Activated naive CD4-positive, alpha-beta T cell treated with anti-CD3 and anti-CD28 coated beads, Interleukin-2, amount 50 U/mL, for 16 hours (primary cell): ENCODE measurements at places on chromosomes 1 and 21.
A peak's percentile ranks its signal among the peaks of the same experiment; 100 is the strongest.

- no peak for DNase-seq
These were observed 7.4 kb downstream of the DCST2 start for GRCh38 chr1:155026154-155026553.

- peak; percentile 77 for DNase-seq
These were observed 33.8 kb upstream of the MPZL1 start for GRCh38 chr1:167687919-167688519.

- DNase-seq: no peak
These were observed 53.0 kb downstream of the HMCN1 start for GRCh38 chr1:185787238-185787637.

DNA sequence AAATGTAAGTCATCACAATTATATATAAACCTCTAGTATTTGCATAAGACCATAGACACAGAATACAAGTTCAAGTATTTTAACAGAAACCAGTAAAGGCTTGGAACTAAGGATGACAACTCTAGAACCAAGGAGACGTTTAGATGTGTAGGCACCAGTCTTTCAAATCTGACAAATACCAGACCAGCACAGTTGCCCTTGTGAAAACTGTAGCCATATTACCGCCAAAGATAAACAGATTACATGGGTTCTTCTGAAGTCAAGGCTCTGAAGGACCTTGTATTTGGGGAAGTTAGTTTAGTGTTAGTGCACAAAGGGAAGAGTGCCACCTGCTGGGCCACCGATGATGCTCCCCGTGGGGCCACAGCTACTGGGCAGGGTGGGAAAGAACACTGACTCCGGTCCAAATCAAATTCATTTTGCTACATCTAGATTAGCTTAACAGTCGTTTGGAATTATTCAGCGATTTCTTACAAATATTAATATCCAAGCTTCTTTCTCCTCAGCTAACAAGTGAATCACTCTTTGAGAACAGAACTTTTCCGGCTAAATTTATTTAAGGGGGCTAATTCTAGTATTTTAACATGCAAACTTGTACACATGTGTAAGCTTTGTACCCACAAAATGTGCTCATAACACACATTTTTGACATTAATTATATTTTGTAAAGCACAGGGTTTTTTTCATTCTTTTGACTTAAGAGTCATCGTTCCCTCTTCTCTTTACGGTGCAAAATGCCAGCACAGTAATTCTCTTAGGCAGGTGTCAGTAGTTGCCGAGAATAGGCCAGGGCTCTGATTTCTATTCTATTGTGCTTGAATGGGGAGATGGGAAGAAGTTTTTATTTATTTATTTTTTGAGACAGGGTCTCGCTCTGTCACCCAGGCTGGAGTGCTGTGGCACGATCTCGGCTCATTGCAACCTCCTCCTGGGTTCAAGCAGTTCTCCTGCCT is 8.0 kb upstream of the NIBAN1 start:
- peak; percentile 73 for DNase-seq

GRCh38 chr21:45886610-45887026 is 95.0 kb upstream of the COL6A1 start:
- DNase-seq: peak; percentile 25

DNA sequence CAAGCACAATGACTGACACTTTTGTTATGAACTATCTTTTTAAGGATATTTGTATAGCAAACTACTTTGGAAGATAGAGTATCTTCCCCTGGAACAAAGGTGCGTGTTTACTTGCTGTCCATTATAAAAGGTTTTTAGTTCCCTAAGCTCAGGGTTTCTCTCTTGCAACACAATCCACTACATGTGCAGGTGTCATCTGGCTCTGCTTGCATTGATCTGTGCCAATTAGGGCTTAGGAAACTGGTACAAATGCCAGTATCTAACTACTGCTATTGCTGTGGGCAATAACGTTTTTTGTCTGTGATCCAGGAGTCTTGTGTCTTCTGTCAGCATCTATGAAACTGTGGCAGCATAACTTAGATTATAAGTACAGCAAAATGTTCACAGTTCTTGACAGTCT is 68.3 kb upstream of the ABCD3 start:
- no peak for DNase-seq

DNA sequence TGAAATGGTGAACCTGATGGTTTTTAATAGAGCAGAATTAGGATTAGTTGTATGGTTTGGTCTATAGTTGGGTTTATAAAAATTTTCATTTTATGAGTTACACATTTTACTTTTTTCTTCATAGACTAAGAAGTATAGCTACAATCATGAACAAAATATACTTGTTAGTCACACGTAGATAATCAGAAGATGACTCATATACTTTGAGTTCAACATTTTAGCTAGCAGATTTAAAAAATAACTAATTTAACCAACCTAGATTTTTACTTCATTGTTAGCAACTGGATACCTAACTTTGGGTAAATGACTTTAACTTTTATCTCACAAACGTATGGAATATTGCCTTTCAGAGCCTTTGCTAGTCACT is 27.9 kb downstream of the MORC3 start:
- DNase-seq: no peak

- DNase-seq: no peak
These were observed 165.1 kb upstream of the SNX7 start for GRCh38 chr1:98496256-98496995.

- no peak for DNase-seq
These were observed 50.2 kb upstream of the TIAM1 start for GRCh38 chr21:31394309-31394708.

DNA sequence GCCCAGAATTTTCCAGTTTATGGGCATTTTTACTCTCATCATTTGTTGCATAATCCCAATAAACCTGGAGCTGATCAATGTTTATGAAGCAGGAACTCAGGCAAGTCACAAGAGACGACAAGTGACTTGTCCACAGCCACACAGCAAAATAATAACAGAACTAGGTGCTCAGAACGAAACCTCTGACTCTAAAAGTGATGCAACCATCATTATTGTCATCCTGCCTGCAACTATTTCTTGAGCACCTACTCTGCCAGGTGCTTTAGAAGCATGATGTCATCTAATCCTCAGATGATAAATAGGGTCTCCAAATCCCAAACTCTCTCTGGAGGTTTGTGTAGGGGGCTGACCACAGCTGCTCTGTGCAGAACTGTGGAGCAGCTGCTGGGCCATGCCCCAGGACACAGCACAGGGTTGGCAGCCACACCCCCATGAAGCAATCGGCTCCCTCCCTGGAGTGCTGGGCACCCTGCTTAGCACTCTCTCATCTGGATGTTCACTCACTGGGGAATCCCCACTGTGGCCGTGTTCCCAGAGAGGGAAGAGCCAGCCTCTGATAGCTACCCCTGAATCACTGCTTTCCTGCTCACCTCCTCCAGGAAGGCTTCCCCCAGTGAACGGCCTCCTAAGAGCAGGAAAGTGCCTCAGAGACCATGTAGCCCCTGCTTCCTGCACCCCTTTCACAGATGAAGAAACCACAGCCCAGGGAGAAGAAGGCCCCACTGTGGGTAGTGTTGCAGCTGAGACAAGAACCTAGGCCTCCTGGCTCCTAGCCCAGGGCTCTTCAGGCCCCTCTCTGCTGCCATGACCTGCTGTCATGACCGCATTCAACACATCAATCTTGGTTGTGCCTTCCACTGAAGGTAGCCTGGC is 2.1 kb downstream of the TTC22 start:
- DNase-seq: peak; percentile 32

DNA sequence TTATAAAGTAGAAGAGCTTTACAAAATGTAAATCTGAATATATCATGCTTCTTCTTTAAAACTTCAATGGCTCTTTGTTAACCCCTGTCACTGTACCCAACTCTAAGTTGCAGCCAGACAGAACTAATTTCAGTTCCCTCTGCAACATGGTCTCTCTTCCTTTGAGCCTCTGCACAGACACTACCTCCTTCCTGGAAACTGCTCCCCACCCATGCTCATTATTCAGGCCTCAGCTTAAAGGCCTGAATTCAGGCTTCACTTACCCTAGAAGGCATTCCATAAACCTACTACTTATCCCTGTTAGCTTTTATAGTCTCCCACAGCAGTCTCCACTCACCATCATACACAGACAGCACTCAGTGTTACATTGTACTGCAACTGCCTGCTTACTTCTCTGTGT is 2.6 kb upstream of the EEIG2 start:
- DNase-seq: no peak

- DNase-seq: peak; percentile 85
These were observed 34.4 kb downstream of the COL18A1 start for GRCh38 chr21:45439161-45439872.

- no peak for DNase-seq
These were observed 35.3 kb upstream of the FCER1A start for GRCh38 chr1:159266832-159267231.

- no peak for DNase-seq
These were observed 35.4 kb upstream of the USP24 start for GRCh38 chr1:55250399-55251075.

- DNase-seq: no peak
These were observed 43.4 kb downstream of the IGSF5 start for GRCh38 chr21:39788383-39788782.

DNA sequence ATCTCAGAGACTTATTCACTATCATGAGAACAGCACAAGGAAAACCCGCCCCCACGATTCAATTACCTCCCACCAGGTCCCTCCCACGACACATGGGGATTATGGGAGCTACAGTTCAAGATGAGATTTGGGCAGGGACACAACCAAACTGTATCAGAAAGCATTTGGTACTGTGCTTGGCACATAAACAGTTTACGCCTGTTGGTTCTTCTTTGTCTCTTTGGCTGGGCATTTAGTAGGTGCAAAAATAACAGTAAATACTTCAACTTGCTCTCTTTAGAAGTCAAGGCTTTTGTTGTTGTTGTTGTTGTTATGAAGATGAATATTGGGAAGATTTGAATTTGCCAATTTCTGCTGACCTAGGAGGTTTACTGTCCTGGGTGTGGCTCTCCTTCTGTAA is 175.4 kb upstream of the IGSF21 start:
- DNase-seq: no peak

- no peak for DNase-seq
These were observed 59.7 kb upstream of the IGSF5 start for GRCh38 chr21:39685236-39685635.

DNA sequence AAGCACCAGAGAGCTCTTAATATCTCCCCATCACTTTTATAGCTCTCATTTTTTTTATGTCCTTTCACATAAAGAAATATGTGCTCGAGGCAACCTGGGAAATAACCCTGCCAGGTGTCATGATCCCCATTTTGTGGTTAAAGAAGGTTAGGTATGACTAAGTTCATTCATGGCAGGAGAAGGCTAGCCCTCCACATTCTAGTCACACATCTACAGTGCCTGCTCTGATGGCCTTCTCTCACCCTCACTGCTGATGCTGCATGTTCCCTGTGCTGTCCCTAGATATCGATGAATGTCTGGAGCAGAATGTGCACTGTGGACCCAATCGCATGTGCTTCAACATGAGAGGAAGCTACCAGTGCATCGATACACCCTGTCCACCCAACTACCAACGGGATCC is 187.5 kb downstream of the TPR start:
- DNase-seq: no peak

- DNase-seq: peak; percentile 43
These were observed 35.3 kb upstream of the PAXBP1 start for GRCh38 chr21:32806810-32807386.

GRCh38 chr1:223211323-223211985 is 68.4 kb upstream of the TLR5 start:
- no peak for DNase-seq

GRCh38 chr1:205226868-205227583 is 720 bp upstream of the TMCC2 start:
- DNase-seq: no peak

GRCh38 chr1:99397029-99397428 is 132.7 kb downstream of the PLPPR4 start:
- DNase-seq: no peak
